Vein endothelial cell (primary cell): ENCODE measurements at places on chromosomes 6 and 20. TPM values are rescaled to one million over a fixed set of nuclear protein-coding genes. Genes with fewer than 3 reads are reported as not detected.

CRYBG1 gene
- 34.6 and 40.6 TPM in 2 replicates for total RNA-seq

SRMS gene
- total RNA-seq = not detected in 2 replicates

KCNB1 gene
- total RNA-seq = not detected in 2 replicates

CD40 gene
- total RNA-seq = 9.5 and 11.9 TPM in 2 replicates

POU3F2 gene
- total RNA-seq = not detected in 2 replicates

CALHM4 gene
- 0.33 and 0.38 TPM in 2 replicates for total RNA-seq

SLC32A1 gene
- total RNA-seq = not detected in 2 replicates

GRM4 gene
- total RNA-seq = not detected in 2 replicates

AKAP12 gene
- total RNA-seq = 249 and 296 TPM in 2 replicates

MTFR2 gene
- total RNA-seq = 2.0 and 4.8 TPM in 2 replicates

FAXC gene
- total RNA-seq = 0.19 and 0.65 TPM in 2 replicates

PRND gene
- total RNA-seq = 9.5 and 10.6 TPM in 2 replicates

PRPH2 gene
- 0.48 and 1.3 TPM in 2 replicates for total RNA-seq

COX4I2 gene
- total RNA-seq = not detected in 2 replicates

RIMS4 gene
- not detected in 2 replicates for total RNA-seq

SDHAF4 gene
- 6.9 and 9.1 TPM in 2 replicates for total RNA-seq

SLC22A2 gene
- total RNA-seq = not detected in 2 replicates

VSX1 gene
- total RNA-seq = not detected in 2 replicates

GPR6 gene
- not detected in 2 replicates for total RNA-seq

SNAI1 gene
- 5.3 and 6.5 TPM in 2 replicates for total RNA-seq

RHAG gene
- total RNA-seq = not detected in 2 replicates

CTAGE9 gene
- not detected in 2 replicates for total RNA-seq

SMIM29 gene
- total RNA-seq = 25.6 and 29.1 TPM in 2 replicates

HCRTR2 gene
- not detected in 2 replicates for total RNA-seq

SCRT2 gene
- total RNA-seq = not detected in 2 replicates
